ENCODE measurements at places on chromosomes 4 and X.

- DNase-seq: no peak
Observed at GRCh38 chrX:87236830-87237440, 280.7 kb upstream of the KLHL4 start.

DNA sequence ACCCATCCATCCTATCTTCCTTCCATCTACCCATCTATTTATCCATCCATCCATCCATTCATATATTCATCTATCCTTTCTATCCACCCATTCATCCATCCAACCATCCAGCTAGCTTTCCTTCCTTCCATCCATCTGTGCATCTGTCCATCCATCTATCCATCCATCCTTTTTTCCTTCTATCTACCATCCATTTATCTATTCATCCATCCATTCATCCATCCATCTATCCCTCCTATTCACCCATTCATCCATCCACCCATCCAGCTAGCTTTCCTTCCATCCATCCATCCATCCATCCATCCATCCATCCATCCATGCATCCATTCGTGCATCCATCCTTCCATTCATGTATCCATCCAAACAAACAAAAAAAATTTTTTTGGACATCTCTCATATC, 118.8 kb downstream of the PSAPL1 start:
- no peak for DNase-seq

GRCh38 chr4:31307029-31307428, 586.9 kb downstream of the PCDH7 start:
- no peak for DNase-seq

DNA sequence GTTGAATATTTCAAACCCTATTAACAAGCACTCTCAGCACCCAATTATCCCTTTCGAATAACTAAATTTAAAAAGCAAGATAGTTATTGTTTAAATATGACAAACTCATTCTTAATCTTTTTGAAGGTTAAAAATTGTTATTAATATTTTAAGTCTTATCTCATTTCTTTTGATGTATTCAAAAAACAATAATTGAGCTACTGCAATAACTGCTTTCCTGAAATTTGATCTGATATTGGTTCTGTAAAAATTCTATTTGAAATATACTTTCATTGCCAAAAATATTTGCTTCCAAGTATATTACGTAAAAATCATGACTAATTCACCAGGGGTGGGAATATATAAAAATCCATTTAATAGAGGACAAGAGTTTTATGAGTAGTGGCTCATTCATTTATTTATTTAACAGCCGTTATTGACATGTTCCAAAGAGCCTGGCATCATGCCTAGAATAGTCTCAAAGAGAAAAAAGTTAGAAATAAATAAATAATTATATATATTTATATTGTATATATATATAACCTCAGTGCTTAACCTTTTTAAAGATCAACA, 34.4 kb downstream of the GLRA3 start:
- no peak for DNase-seq

DNA sequence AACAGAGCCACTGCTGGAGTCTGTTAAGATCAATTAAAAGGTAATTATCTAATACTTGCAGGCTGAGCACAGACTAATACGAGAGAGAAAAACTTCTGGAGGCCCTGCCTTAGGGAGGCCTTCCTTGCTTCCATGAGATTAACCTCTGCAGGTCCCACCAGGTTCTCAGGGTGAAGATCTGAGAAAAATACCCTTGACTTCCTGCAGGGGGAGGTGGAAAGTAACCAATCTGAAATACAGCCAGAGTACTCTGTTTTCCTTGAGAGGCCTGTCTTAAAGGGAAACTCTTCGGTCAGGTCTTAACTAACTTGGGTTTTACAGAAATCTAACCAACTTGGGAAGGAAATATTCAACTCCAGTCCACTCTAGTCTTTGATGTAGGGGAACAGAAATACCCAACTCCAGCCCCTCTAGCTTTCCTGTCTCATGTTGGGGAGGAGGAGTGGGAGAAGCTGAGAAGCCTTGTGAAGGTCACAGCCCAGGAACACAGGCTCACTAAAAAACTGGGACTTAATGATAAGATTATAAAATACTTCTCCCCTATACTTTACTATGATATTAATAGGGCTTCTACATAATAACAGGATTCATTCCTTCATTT, 77.1 kb downstream of the TBCK start:
- DNase-seq: peak; percentile 46

DNA sequence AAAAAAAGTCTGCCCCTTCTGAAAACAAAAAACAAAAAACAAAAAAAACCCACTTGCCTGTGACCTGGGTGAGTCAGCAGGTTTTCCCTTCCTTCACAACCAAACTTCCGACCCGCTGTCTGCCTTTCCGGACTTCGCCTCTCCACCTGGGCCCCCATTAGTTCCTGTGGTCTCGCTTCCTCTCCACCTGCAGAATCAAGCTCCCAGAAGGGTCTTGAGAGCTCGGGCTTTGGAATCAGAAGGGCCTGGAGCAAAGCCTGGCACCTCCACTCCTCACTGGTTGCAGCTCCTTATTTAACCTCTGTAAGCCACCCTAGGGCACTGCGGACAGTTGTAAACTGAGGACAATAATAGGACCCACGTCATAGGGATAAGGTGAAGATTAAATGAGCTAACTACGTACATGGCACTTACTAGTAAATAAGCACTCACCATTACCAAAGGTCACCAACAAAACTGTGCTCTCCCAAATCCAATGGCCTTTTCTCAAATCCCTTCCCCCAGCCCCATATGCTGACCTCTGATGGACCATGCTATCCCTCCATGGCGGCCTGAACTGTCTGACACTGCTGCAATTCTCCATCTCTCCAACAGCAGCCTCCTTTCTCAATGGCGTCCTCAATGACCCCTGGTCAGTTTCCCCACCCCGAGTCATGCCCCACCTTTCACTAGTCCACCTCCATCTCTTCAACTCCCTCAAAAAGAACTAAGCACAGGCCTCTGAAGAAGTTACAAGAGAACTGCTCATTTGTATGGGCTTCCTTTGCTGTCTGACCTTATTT, 64.2 kb downstream of the IRF2 start:
- DNase-seq: peak; percentile 15

DNA sequence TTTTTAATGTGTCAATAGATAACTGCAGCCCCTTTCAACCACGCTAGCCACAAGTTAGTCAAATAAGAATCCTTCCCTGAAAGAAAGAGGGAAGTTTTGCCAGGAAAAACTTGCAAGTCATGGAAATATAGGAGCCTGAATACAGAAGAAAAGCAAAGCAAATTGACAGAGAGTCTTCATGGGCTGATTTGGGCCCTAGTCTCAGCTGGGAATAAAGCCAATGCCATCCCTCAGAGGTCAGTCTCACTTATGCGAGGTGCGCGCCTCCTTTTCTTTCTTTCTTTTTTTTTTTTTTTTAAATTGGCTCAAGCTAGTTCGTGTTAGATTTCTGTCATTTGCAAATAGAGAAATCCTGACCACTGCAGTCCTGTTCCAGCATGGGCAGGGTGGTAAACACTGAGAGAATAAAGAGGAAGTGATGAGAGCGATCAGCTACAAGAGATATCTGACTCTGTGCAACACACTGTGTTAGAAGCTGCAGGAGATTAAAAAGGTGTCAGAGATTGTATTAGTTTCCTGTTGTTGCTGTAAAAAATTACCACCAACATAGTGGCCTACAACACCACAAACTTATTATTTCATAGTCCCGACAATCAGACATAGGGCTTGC, 299.7 kb downstream of the LDB2 start:
- DNase-seq: no peak

GRCh38 chrX:105869701-105870100, 47.4 kb downstream of the NRK start:
- DNase-seq: no peak

DNA sequence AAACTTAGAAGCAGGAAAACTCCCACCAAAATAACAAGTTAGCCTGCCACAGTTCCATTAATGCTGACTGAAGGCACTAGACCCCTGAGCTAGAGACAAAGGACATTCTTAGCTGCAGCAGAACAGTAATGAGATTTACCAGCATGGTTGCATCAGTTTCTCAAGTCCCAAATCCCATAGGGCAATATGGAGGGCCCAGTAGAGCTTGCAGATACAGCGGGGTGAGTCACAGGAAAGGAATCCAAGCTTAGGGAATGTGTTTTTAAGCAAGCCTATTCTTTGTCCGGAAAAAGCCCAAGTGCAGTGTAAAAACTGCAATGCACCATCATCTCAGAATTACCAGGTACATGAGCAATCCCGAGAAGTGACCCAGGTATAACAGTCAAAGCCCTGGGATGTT, 51.3 kb upstream of the EXOC1L start:
- DNase-seq: no peak

DNA sequence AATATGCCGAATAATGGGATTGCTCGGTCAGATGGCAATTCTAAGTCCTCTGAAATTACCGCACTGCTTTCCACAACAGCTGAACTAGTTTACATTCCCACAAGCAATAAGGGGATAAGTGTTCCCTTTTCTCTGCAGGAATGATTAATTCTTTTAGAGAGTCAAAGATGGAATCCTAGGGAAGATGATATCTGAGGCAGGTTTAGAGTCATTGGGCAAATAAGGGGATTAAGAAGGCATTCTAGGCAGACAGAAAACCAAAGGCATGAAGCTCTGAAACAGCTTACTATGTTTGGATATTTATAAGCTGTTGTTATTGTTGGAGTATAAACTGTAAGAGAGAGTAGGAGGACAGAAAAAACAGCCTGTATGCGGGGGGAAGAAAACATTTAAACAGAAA, 85.7 kb downstream of the TET2 start:
- DNase-seq: no peak

- no peak for DNase-seq
Observed at GRCh38 chrX:103878466-103879122, 46.5 kb upstream of the RAB9B start.

DNA sequence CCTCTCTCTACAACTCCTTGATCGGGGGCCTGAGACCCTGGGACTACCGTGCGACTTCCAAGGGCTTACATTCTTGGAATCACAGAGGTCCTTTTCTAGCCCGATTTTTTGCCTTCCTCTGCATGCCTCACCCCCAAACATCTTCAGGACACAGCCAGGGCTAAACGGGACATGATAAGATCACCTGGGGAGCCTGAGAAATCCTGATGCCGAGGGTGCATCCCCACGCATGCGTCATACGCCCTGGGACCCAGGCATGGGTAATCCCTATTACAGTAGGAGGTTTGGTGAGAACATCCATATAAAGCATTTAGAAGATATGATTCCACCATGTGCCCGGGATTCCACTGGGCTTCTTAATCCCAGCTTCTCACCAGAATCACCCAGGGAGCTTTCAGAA, 77.1 kb downstream of the DCTD start:
- DNase-seq: no peak

- no peak for DNase-seq
Observed at GRCh38 chrX:16028576-16028975, 94.8 kb upstream of the GRPR start.

DNA sequence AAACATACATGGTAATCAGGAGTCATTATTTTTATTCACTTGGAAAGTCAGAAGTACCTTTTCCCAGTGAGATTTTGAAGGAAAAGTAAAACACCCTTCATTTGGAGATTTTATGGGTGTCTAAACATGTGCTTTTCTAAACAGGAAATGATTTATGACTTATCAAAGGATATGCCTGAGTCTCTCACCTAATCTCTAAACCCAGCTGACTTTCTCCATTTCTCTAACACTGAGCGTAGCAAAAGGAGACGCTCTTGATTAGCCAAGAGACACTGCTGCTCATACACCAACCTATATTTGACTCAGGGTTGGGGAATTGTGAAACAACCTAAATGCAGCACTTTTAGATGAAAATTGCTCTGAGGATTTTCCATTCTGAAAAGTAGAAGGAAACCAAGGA, 468.5 kb upstream of the FTHL17 start:
- DNase-seq: no peak

DNA sequence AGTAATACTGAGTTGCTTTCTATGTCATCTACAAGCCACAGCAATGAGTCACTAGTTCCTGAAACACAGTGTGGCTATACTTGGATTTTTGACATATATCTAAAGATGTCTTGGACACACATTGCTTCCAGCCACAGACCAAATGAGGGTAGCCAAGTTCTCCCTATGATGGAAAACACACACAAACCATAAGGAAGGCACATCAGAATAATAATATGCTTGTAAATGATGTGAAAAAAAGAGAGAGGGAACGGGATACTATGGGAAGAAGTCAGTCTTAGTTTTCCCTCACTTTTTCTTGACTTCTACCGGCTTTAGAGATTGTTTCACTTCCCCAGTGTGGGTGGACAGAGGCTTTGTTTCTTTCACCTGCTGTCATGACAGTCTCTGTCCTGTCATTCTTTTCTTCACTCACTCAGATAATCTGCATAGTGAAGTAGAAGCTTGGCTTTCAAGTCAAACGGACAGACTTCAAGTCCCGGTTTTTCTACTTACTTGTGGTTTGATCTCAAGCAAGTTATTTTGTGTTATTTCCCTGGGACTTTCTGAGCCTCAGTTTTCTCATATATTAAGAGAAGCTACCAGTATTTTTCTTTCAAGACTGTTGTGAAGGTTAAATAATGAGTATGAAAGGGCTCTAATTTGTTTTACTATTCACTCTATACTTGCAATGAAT, 34.7 kb downstream of the P2RY10 start:
- DNase-seq: no peak

DNA sequence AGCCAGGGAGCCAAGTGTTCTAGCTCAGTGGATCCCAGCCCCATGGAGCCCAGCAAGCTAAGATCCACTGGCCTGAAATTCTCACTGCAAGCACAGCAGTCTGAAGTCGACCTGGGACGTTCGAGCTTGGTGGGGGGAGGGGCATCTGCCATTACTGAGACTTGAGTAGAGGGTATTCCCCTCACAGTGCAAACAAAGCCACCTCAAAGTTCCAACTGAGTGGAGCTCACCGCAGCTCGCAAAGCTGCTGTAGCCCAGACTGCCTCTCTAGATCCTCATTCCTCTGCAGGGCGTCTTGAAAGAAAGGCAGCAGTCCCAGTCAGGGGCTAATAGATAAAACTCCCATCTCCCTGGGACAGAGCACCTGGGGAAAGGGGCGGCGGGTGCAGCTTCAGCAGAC, 226.3 kb downstream of the ZIC3 start:
- DNase-seq: no peak

GRCh38 chr4:137694138-137694537, 161.8 kb upstream of the PCDH18 start:
- DNase-seq: no peak

DNA sequence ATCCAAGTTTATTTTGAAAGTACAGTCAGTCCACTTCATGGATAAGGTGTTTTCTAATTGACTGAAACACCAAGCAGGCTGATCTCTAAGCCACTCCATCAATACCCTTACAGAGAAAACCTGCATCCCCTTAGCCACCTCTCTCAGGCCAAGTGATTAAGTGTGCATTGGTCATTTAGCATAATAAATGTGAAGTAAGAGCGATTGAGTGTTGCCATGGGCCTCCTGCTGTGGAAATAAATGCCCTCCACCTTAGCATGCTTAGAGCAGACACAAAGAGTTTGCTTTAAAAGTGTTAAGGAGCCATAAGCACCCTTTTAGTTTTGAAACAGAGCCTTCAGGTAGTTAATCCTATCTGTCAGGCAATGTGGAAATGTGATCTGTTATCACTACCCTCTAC, 386.5 kb downstream of the GPAT3 start:
- no peak for DNase-seq

DNA sequence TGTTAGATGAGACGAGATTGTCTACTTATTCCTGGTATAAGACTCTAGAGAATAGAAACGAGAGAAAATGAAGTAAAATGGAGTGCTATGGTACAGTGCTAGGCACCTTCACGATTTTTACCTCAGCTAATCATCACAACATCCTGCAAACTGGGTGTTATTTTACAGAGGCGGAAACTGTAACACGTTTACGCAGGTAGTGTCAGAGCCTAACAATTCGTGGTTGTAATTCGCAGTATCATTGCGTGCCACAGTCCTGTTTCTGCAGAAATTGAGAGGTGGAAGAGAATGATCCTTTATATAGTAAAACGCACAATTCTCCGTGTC, 383 bp upstream of the TBC1D19 start:
- DNase-seq: no peak

GRCh38 chr4:113641025-113641431, 120.5 kb downstream of the CAMK2D start:
- DNase-seq: no peak
